A172 (cell line): ENCODE measurements at places on chromosomes 1 and 21.

DNA sequence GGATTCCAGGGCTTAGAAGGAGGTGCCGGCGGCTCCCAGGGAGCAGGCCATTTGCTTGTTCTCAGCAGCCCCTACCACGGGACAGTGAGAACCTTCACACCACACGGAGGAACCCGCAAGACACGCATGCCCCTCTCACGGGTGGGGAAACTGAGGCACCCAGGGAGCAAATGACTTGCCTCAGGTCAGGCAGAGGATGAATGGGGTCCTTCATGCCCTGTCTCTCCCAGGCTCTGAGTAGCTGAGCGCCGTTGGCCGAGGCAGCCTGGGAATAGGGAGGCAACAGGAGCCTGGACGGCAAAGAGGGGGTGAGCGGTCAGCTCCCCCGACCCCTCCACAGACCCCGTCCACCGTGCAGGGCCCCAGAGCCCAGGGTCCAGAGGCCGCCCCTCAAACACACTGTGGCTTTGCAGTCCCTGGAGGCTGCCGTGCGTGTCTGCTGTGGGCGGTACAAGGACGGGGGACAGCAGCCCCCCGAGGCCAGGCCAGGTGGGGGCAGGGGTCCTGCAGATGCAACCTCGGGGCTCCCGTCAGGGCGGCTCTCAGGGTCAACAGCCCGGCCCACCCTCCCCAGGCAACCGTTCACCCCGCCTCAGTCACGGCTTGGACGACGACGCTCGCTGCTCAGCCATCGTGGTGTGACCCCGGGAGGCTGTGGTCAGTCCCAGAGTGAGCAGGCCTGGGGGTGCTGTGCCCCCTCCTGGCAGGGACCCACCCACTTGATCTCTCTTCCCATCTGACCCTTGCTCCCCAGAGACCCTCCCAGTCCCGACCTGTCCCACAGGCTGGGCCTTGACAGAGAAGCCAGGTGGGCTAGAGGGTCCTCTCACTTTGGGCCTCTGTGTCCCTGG, 15.8 kb upstream of the COL6A2 start:
- DNase-seq = no peak

GRCh38 chr1:225426395-225427234, 1.2 kb downstream of the LBR start:
- DNase-seq = no peak

GRCh38 chr1:83086346-83086745, 912.6 kb downstream of the TTLL7 start:
- DNase-seq = peak; percentile 6

GRCh38 chr1:34476371-34476770, 278.5 kb upstream of the GJB5 start:
- no peak for DNase-seq
